ENCODE measurements at places on chromosomes 7 and 10.

GRCh38 chr7:14760730-14761478 lies 141.6 kb downstream of the DGKB start:
- DNase-seq: no peak

GRCh38 chr10:112912410-112912928 lies 37.6 kb upstream of the TCF7L2 start:
- DNase-seq: no peak

GRCh38 chr10:72255977-72256729 lies 17.6 kb upstream of the DDIT4 start:
- DNase-seq: no peak

DNA sequence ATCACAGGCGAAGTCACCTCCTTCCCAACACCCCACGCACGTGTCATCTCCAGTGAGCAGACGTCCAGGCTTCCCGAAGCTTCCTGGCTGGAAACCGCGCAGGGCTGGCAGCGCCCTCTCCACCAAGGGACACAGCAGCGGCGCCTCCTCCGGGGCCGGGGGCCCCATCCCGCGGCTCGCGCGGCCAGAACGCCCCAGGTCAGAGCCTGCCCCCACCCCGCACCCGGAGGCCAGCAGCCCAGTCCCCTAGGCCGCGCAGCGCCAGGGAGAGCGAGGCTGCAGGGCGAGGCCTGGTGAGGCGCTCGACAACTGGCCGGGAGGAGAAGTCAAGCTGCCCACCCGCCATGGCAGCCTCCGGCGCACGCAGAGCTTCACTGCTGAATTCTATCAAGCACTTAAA lies 247.0 kb downstream of the SEMA3D start:
- no peak for DNase-seq

- no peak for DNase-seq
Measured at GRCh38 chr10:24947304-24948097, 4.9 kb downstream of the PRTFDC1 start.

DNA sequence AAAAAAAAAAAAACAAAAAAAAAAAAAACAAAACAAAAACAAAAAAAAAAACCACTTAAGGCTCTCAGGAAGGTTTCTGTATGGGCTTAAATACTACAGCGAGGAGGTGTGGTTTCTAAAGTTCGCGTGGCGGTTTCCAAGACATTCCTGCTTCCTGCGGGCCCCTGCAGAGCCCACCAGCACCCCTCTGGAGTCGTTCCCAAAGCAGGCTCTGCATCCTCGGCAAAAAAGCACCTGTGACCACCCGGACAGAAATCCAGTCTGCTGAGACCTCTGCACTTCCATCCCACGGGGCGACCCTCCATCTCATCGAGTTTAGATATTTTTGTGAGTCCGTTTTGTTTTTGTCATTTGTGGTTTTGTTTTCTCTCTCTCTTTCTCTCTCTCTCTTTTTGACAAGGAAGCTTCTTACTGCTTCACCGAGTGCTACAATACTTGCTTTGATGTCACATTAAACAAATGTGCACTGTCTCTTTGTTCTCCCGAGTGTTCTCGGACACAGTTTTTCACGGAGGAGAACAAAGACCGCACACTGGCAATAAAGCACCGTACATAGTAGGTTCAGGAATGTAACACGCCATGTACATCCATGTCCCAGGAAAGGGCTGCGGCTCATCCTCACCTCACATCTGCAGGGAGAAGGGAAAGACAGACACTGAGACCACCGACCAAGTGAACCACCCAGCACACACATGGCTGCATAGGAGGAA lies 21.5 kb downstream of the PDGFA start:
- no peak for DNase-seq

- DNase-seq: no peak
Measured at GRCh38 chr7:150335774-150336112, 5.7 kb downstream of the RARRES2 start.

- DNase-seq: peak; percentile 61
Measured at GRCh38 chr7:92246360-92247101, 757 bp downstream of the ANKIB1 start.

DNA sequence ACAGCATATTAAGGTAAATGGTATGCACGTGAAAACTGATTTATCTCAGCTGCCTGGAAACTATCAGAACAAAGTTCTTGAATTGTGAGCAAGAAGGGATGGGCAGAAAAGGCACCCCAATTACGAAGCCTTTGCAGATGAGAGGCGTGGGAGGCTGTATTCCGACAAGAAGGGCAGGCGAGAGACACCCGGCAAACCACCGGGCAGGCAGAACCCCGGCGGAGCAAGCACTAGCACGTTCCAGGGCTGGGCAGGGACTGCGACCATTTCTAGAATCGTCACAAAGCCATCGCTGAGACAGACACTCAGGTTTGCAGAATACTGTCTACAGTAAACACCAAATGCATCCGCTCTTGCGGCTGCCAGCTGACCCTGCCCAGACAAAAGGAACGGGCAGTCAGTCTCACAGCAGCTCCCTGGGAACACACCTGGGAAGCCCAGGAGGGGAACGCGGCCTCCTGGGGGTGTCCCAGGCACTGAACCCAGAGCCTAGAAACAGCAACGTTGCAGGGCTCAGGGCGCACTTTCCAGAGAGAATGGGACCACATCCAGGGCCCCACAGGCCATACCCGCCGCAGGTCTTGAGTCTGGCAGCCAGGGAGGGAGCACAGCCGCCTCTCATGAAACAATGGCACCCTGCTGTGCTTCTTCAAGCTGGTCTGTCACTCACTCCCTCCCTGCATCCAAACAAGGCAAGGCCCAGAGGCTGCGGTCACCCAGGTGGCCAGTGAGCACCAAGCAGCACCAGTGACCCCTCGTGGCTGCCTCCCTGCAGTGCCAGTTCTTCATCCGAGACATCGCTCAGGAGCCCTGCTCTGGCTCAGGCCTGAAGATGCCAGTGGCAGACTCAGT lies 261.9 kb downstream of the PTPRN2 start:
- peak; percentile 83 for DNase-seq

DNA sequence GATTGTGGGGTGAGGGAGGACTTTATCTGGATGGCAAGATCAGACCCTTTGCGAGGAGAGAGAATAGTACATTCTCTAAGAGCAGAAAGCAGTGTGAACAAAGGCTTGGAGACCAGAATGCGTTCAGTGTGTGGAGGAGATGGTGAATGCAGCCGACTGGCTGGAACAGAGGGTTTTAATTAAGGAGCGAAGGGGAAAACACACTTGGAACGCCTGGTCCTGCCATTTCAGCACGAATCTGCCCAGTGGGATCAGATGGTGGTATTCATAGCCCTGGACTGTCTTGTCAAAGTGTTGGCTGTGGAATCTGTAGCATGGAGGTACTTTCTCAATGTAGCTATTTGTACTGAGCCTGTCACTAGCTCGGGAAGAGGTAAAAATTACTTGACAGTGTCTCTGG lies 260.9 kb downstream of the SLC25A13 start:
- no peak for DNase-seq

DNA sequence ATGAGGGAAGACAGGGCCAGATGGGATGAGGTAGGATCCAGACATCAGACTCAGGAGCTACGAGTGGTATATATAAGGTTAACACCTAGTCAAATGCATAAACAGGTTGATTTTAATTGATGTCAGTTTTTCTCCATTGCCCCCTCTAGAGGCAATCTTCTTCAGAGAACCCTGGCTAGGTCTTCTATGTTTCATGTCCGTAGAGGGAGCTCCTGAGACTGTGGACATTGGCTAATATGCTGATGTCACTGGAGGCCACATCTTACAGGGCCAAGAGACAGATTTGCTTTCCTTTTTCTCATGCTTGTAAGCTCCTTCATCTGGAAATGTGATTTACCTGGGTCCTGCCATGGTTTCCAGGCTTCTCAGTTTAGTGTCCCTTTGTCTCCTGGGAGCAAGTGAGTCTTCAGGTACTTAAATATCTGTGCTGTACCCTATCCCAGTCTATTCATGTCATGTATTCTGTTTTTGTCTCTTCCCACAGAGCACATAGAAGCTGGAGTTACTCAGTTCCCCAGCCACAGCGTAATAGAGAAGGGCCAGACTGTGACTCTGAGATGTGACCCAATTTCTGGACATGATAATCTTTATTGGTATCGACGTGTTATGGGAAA lies 161.6 kb upstream of the PRSS1 start:
- peak; percentile 63 for DNase-seq

- DNase-seq: peak; percentile 60
Measured at GRCh38 chr7:135672560-135673359, 10.4 kb downstream of the STMP1 start.

DNA sequence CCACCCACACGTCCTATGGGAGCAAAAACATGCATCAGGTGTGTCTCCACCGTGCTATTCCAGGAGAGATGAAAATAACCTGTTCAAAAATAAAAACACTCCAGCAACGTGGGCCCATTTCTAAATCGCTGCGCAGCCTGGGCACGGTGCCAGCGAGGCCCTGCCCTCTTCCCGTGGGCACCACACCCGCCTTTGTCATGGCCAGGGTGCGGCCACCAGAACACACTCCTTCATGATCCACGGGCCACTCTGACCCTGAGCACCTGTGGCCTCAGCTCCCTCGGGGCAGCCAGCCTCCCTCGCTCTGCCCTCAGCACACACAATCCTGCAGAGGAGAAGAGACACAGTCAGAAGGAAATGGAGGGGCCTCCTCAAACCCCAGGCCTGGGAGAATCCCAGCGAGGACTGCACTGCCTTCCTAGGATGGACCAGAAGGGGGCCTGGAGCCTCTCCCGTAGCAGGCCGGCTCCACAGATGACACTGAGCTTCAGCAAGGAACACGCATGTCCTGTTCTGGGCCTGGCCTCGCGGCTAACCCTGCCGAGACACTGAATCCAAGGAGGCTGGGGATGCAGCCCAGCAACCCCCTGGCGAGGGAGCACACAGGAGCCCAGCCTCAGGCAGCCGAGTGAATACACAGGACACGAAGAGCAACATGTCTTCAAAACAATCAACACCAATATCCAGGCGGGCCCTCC lies 169.0 kb downstream of the MAD1L1 start:
- no peak for DNase-seq

- DNase-seq: no peak
Measured at GRCh38 chr10:123896246-123896927, 4.8 kb upstream of the CPXM2 start.

GRCh38 chr7:40746841-40747556 lies 612.2 kb downstream of the SUGCT start:
- DNase-seq: no peak

- no peak for DNase-seq
Measured at GRCh38 chr7:106418094-106418493, 133.3 kb upstream of the NAMPT start.

DNA sequence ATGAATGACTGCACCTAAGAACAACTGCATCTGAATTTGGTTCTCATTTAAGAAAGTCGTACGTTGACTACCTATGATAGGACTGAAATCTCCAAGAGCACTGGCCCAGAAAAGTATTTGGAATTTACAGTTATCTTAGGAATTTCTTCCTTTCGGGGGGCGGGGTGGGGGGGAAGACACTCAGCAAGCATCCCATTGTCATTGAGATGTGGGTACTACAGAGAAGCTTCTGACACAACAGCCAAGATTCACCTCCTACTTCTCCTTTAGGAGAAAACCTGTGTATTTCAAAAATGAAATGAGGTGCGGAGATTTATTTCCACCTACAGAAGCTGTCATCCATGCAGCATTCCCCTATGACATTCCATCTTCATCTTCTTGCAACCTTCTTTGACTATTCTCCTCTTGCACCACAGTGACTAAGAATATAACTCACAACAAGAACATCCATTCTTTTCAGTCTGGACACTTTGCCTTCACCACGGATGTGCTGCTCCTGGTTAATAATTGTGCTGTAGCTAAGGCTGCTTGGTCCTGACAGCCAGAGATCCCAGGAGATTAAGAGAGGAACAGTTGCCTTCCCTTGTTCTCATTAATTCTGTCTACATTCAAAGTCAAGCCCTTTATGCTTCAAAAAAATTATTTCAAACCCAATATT lies 98.4 kb upstream of the FRMD4A start:
- DNase-seq: no peak

- no peak for DNase-seq
Measured at GRCh38 chr7:135661311-135662122, 797 bp upstream of the STMP1 start.

- no peak for DNase-seq
Measured at GRCh38 chr7:368651-369475, 78.9 kb downstream of the FOXL3 start.

DNA sequence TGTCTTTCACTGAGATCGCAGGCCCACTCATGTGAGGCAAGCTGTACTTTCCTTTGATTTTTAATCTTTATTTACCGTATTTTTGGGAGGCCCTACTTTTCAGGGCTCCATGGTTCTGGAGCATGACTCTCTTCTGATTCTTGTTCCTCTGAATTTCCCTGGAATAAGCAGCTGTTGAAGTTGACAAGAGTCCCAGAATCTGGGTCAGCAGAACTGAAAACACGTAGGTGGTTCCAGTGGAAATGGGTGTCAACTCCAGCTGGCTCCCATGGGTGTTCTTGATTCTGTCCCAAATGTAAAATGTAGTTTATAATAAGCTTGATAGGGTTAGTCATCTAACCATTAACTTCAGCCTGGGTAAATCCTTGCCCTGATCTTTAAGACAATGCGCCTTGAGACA lies 409.4 kb downstream of the GATA3 start:
- no peak for DNase-seq

DNA sequence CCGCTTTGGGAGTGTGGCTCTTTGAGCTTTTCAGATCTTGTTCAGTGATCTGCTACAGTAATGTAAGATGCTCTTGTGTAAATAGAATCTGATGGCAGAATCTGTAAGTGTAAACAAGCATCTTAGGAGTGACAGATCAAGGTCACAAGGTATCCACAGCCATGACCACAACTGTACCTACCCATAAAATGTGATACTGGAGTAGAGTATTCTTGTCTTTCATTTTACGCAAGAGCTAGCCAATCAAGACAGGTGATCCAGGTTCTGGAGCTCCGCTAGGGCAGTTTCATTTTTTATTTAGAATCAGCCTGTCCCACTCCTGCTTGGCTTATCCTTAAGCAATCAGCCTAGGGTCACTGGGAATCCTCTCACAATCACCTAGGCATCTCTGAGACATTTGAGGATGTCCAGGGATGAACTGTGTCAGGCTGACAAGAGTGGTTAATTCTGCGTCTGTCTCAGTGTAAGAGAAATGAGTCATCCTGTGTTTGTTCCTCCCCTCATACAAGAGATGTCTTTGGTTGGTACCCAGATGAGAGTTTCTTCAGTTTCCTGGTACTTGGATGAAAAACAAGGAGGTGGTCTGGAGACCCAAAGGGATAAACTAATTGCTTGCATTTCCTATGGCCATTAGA lies 13.6 kb downstream of the ZNF138 start:
- no peak for DNase-seq

DNA sequence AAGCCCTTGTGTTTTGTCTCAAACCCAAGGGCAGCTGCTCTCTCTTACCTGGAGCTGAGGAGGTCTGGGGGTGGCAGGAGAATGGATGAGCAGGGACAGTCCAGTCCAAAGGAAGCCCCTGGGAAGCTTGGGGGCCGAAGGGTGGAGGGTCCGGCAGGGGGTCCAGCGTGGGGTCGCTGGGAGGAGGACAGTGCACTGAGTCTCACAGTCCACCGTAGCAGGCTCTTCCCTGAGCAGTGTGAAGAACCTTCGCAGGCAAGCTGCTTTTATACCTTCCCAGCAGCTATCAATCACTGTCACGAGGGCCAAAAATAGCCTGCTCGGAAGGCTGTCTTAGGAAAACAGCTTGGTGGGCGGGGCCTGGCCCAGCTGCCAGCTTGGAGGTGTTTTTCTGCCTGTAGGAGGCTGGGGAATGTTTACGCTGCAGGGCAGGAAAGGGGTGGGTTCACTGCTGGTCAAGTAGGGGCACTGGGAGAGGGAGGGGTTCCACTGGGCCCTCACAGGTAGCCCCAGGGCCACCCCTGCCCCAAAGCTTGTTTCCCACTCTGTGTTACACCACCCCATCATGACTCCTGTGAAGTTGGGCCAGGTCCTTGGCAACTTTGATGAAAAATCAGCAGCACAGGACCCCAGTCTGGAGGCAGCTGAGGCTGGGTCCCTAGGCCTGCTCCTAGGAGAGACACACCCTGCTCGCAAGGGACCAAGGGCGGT lies at the start of gene DEPP1:
DEPP1 (minus strand) TSS at position 240 of the 711 bp plus-strand sequence. CDS start 779 bp downstream, outside the sequence.
- peak; percentile 71 for DNase-seq

GRCh38 chr10:29323367-29323766 lies 34.5 kb downstream of the LYZL1 start:
- no peak for DNase-seq

Data from NCI-H524 (cell line).